ENCODE measurements at places on chromosomes 13 and 19. TPM values are rescaled to one million over a fixed set of nuclear protein-coding genes. Genes with fewer than 3 reads are reported as not detected.
A peak's percentile ranks its signal among the peaks of the same experiment; 100 is the strongest.

Gene MICU2
- total RNA-seq = 25.7 TPM

Gene ZNF253
- total RNA-seq = 30.8 TPM

Gene ZNF284
- 3.3 TPM for total RNA-seq

Gene NLRP11
- not detected for total RNA-seq

Gene FCER2
- total RNA-seq = 2.3 TPM

Gene AP3D1
- 114 TPM for total RNA-seq

Gene MED25
- 47.0 TPM for total RNA-seq

Gene OLFM4
- not detected for total RNA-seq

Gene ZNF616
- total RNA-seq = 12.1 TPM

DNA sequence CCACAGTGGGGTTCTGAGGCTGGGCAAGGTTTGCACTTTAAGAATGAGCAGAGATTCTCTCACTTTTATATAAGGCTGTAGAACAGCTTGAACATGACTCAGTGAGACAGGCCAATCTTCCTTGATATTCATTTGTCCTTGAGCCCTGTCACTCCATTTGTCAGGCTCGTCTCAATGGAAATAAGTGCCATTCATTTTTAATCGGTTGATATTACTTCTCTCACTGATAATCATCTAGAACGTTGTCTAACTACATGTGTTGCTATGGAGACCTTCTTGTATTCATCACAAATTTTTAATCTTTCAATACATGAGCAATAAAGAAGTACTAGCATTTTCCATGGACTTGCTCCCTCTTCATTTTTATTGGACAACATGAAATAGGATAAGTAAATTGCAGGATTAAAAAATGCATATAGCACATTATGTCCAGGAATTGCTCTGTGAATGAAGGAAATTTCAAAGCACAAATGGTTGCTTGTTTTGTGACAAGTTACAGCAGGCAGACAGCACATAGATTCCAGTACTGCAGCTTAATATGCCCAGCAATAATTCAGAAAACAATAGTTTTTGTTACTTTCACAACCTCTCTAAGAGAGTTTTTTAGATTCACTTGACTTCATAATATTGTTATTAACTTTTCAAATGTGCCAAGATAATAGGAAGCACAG, 1178.4 kb upstream of the ATXN8OS start:
- no peak for DNase-seq

DNA sequence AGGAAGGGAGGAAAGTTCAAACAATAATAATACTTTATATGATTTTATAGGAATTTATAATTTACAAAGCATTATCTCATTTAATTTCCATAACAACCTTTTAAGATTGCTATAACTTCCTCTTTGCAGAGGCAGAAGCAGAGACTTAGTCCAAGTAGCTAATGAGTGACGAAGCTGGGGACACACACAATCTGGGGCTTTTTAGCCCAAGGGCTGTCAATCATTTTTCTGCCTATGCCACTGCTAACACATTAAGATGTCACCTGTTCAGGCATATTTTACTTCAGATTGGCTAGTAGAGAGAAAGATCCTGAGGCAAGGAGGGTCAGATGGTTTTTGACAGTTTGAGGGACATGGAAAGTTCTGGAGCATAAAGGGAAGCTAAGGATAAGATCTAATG, 12.6 kb downstream of the SCEL start:
- no peak for DNase-seq

DNA sequence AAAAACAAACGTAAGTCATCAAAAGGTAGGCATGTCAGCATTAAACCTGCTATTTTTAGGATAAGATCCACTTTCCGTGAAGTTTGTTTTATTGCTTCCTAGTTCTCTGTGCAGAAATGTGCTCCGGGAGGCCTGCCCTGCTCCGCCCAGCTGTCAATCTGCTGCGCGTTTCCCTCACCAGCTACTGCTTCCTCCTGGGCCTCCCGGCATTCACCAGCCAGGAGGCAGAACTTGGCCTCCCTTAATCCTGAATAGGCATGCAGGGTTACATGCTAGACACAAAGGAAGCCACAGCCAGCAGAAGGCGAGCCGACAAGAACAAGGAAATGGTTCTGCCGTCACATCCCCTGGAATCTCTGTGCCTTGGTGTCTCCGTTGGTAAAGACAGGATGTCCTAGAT, 386.2 kb downstream of the IRS2 start:
- no peak for DNase-seq

GRCh38 chr19:10226376-10227025, 4.6 kb downstream of the S1PR2 start:
- no peak for DNase-seq

GRCh38 chr19:39057615-39058014, 25.3 kb upstream of the FBXO27 start:
- no peak for DNase-seq

GRCh38 chr19:4580961-4581665, 21.6 kb upstream of the SEMA6B start:
- DNase-seq = no peak

DNA sequence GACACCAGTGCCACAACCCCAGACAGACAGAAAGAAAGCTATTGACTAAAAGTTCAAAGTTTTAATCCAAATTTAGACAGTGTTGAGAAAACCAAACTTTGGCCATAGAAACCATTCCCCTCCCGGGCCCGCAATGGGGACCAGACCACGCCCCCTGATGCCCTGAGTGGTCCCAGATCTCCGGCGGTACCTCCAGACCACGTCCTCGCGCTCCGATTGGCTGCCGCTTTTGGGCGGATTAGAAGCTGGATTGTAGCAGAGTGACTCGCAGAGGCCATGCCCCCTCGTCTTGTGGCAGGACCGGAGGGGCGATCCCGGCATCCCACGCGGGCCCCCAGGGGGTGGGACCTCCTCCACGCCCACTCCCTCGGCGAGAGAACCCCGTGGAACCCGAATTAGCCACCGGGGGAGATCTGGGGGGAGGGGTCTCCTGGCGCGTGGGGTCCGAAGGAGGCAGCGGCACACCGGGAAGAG, 797 bp upstream of the HSD17B14 start:
- DNase-seq = peak; percentile 91

GRCh38 chr19:10713317-10713716, 4.6 kb upstream of the DNM2 start:
- DNase-seq = no peak

GRCh38 chr13:110528911-110529310, 32.6 kb downstream of the RAB20 start:
- no peak for DNase-seq

GRCh38 chr19:13963603-13964105, 11.3 kb downstream of the DCAF15 start:
- no peak for DNase-seq

DNA sequence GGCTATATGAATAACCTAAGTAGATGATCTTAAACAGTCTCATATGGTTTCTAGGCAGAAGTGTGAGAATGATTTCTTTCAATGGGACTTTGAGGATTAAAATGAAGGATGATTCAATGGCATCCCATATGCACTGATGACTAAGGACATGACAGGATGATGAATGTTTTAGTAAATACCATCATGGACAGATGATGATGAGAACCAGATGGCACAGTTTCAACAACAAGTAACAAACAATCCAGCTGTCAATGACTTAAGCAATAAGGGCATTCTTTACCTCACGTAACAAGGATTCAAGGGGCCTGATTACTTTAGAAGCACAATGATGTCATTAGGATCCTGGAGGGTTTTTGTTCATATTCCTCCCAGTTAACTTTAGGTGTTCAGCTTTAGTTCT, 2678.4 kb downstream of the PCDH9 start:
- no peak for DNase-seq

DNA sequence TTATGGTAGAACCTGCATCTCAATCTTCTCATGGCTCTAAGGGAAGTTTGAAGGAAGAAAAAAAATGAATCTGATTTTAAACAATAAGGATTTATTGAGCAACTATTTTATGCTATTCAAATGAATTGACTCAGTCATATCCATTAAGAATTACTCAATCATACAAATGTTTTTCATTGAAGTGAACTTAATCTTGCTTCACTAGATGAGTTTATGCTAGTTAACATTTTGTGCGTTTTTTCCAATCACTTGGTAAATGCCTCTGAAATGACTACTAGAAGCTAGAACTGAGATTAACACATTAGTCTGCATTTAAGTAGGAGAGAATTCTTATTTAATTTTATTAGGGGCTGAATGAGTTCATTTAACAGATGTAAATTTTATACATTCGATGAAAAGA, 25.2 kb downstream of the RXFP2 start:
- DNase-seq = no peak

GRCh38 chr13:61187471-61187870, 228.2 kb downstream of the PCDH20 start:
- no peak for DNase-seq

DNA sequence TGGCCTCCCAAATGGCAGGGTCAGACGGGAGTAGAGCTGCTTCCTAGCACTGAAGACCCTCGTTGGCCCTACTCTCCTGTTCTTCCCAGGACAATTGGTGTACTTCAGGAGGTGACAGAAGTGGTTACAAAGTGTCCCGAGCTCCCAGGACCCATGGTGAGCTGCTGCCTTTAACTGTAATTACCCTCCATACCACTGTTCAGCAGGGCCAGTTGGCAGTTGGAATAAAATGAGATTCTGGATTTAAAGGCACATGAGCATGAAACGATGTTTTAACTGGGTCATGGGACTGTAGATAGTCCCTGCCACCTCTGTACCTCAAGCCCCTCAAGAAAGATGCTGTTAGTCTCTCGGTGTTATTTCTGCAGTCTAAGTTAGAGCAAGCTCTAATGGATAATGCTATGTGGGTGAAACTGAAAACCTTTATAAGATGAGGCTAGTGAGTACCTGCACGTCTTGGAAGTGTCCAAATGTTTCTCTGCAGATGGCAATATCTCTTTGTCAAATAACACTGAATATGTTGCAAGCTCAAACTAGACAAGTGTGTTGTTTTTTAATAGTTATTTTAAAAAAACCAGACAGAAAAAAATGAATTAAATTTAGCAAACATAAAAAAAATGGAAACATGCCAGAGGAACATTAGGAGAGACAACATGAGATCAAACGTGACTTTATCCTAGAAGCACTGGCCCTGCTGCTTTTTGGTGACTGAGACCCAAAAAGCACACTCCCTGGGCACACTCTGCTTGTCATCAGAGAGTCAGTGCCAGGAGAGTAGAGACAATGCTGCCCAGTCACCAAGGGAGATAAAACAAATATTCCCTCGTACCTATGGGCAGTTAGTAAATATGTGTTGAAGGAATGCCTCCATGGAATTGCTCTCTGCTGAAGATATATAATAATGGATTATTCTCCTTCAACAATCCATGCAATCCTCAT, 266.3 kb downstream of the LMO7 start:
- no peak for DNase-seq
